ENCODE measurements at places on chromosomes 12 and 14.

- peak; percentile 21 for DNase-seq
Observed at GRCh38 chr14:55097881-55098560, 31.0 kb upstream of the LGALS3 start.

DNA sequence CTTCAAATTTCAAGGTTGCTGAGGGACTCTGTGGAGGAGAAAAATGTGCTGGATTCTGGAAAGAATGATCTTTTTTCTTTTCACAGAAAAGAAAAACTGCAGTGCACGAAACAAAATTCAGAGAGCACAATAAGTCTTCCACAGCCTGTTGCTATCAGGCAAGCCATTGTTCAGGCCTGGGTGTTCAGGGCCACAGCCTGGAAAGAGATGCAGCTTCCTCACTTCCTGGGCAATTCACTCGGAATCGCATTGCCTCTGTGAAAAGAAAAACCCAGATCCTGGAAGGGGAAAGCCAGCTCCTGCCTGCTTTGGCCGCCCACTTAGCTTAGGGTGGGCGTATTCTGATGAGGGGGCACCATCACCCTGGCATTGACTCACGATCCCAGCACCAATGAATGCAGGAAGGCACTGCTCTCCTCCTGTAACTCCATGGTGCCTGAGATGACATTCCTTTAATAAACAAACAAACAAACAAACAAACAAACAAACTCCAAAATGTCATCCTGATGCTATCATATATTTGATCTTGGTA lies 863.9 kb downstream of the BCL11B start:
- DNase-seq = no peak

DNA sequence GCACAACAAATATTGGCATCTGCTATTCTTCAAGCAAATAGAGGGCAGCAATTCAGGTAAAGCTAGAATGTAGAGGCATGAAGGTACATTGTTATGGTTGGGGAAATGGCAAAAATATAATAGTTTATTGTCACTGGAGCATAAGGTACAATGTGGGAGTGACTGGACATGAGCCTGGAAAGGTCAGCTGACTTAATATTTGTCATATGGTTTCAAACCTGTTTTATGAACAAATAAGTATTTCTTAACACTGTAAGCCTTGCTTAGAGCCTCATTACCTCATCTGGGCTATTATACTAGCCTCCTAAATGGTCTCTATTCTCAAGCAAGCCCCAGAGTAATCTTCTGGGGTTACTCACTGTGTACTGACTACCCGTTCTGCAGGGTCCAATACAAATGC lies 33.7 kb downstream of the FAM177A1 start:
- DNase-seq = no peak

GRCh38 chr12:123533672-123534643 lies at the start of gene RILPL1:
Gene RILPL1 (minus strand): TSS chr12:123533719. CDS start chr12:123533482, 237 bp downstream.
- DNase-seq = peak; percentile 32

All from stimulated activated CD8-positive, alpha-beta memory T cell treated with anti-CD3 and anti-CD28 coated beads, Interleukin-12 subunit alpha, Interleukin-12 subunit beta, amount 100 ng/mL, for 4 hours (primary cell).